ENCODE measurements at places on chromosomes 2 and 18.

GRCh38 chr2:9032121-9032520, 28.6 kb upstream of the MBOAT2 start:
- no peak for DNase-seq

GRCh38 chr2:5685225-5685624, 7.0 kb upstream of the SOX11 start:
- no peak for DNase-seq

GRCh38 chr2:169050476-169051240, 18.7 kb upstream of the DHRS9 start:
- no peak for DNase-seq

GRCh38 chr2:12819103-12819475, 102.4 kb downstream of the TRIB2 start:
- DNase-seq = no peak

GRCh38 chr2:179348906-179349305, 84.3 kb upstream of the SESTD1 start:
- DNase-seq = no peak

DNA sequence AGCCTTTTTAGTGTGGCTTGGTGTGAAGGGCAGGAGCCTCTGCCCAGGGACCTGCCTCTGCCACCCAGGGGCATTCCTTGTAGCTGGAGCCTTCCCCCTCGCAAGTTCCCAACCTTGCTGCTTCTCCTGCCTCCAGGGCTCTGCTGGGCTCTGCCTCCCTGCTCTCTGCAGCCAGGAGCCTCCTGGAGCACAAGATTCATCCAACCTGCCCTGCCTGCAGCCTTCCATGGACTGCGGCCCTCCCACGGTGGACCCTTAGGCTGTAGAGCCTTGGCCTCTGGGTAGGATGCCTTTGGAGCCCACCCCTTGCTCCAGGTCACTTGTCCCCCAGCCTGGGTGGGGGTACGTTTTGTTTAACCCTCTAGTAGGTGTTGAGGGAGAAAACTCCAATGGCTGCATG, 2.5 kb downstream of the SLC66A3 start:
- DNase-seq = no peak

GRCh38 chr2:85458601-85459563, 40.4 kb downstream of the SH2D6 start:
- no peak for DNase-seq

DNA sequence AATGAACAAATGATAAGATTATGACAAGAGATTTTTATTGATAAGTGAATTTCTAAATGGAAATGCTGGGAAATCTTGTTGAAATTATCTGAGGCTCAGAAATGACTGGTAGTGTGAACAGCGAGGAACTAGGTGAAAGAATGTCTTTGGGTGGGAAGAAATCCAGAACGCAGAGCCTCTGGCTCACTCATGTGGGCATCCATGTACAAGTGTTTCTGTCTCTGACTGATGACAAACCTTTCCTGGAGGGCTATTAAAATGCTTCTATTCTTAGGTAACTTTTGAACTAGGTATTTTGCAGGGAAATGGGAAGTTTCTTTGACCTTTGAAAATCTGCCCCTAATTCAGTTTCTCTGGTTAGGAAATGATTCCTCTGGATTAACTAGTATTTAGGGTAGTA, 598.6 kb downstream of the SLC4A3 start:
- DNase-seq = no peak

DNA sequence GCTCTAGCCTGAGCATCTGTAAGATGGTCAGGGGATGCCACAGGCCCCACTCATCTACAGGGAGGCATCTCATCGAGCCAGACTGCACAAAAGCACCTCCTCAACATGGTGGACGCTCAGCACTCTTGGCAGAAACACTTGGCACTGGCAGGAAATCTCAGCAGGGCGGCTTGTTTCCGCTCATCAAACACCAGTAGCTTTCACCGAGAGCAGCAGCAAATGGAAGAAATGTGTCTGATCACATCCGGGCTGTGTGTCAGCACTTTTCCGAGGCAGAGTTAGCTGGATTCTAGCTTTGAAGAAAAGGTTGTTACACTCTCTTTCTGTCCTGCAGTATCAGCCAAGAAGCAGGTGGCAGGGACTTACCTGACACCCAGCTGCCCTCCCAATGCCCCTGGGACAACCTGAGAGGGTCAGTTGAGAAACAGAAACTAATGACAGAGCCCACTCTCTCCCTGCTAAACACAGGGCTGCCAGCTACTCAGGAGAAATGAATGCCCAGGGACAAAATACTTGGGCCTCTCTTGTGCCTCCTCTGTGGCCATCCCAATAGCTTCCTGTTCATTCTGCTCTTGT, 68.9 kb upstream of the FZD7 start:
- DNase-seq = no peak
